T-helper 2 cell (primary cell): ENCODE measurements at places on chromosomes 16 and 17.

DNA sequence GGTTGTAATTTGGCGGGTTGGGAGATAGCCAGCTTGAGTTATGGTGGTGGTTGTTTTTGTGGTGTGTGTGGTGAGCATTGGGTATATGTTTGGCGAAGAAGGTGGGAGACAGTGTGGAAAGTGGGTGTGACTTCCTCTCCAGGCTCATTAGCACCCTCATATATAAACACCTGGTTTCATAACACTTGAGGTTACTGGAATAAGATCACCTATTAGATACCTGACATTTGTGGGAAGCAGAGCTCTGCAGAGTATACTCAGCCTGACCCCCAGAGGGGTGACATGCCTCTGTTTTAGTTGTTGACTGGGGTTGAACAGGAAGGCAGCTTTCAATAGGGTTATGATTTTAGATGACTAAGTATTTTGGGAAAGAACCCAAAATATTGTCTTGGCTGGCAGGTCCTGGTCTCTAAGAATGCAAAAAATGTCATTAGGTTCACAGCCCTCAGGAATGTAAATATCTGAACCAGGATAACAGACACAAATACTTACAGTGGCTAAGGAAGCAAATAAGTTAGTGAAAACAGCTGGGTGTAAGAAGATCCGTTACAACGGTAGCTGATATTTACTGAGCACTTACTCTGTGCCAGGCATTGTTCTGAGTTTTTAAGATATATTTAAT, 18.3 kb upstream of the EFCAB13 start:
- DNase-seq = peak; percentile 2

- no peak for DNase-seq
Measured at GRCh38 chr17:55291114-55291507, 26.4 kb downstream of the HLF start.

DNA sequence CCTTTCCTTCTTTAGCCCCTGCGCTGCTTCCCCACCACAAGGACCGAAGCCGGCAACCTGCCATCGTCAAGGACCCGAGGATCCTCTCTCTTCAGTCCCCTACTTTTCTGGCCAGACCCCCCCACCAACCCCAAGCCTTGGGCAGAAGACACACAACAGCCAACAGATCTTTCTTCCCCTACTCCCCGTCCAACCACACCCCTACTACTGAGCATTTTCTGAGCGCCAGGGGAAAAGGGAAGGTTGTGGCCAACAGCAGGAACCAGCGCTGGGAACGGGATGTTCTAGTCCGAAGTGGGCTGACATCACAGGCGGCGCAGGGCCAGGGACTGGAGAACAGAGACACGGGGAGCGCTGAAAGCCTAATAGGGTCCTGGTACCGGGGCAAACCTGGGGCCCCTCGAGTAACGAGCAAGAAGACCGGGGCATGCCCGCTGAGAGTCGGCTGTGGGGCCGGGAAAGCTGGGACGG, 528 bp downstream of the PER1 start:
- DNase-seq = no peak

GRCh38 chr16:20879175-20880040, 20.8 kb downstream of the DCUN1D3 start:
- no peak for DNase-seq

DNA sequence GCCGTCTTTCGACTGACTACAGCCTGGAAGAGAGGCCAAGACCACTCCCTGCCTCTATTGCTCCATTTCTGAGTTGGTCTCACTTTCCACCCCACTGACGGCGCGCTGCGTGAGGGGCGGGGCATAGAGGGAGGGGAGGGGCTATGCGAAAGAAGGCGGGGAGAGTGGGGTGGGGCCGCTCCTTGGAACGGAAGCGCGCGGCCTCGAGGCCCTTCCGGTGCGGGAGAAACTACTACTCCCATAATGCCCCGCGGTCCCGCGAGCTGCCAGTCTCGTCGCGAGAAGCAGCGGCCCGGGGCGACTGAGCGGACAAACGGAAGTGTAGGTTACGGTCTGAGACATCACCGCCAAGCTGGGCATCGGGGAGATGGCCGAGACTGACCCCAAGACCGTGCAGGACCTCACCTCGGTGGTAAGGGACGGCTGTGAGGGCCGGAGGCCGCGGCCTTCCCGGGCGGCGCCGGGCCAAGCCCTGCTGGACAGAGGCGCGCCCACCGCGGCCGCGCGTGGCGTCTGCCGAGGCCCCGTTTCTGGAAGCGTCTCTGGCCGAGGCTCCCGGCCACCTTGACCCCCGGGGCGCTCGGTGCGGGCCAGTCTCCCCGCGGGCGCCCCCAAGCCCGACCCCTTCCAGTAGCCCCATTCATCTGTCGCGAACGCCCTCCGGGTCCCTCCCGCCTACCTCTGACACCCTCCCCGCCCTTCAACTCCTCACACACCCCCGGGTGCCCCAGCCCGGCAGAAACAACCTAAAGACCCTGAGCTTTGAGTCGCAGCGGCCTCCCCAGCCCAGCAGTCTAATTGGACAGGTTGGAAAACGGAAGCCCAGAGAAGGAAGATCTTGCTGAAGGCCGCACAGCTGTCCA, at the start of gene HSBP1:
TSS of gene HSBP1 (plus strand) at position 269 of the 863 bp plus-strand sequence. CDS start at position 368, 99 bp downstream.
- DNase-seq = peak; percentile 91

GRCh38 chr17:10738521-10739258, 8.9 kb upstream of the TMEM220 start:
- DNase-seq = no peak

DNA sequence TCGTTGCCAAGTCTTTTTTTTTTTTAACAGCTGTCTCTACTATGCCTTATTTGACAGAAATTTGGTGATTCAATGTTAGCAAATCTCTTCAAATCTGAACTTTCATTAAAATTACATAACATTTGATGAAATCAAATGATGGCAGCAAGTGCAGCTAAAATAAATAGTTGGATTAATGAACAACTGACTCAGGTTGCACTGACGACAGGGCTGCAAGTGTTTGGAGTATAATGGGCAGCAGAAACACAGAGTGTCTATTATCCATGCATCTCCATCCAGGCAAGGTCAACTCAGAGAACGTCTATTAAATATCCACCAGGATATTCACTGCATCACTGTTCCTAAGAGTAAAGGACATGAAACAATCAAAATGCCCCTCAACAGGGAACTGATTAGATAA, 109.8 kb downstream of the SLC39A11 start:
- no peak for DNase-seq

- no peak for DNase-seq
Measured at GRCh38 chr17:42797067-42798007, 1.2 kb downstream of the COA3 start.

DNA sequence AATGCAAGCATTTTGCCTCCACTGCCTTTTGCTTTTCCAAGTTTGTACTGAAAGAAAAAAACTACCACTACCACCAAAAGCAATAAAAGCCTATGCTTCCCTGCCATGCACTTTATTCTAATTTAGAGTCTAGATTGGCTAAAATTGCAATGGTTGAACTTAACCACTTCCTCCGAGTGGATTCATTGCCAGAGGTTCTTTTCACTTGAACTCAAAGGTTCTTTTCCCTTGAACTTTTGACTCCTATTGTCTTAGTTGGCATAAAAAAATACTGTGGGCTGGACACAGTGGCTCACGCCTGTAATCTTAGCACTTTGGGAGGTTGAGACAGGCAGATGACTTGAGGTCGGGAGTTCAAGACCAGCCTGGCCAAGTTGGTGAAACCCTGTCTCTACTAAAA, 319.8 kb upstream of the GOT2 start:
- DNase-seq = no peak

- no peak for DNase-seq
Measured at GRCh38 chr17:10471858-10472257, 2.5 kb upstream of the MYH4 start.

DNA sequence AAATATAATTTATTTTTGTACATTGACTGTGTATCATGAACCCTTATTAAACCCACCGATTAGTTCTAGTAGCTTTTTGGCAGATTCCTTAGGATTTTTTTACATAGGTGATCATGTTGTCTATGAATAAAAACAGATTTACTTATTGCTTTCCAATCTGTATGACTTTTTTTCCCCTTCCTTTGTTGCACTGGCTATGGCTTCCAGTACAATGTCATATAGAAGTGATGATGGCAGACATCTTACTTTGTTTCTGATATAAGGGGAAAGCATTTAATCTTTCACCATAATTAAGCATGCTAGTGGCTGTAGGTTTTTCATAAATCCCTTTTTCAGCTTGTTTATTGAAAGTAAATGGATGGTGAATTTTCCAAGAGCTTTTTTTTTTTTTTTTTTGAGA, 28.9 kb upstream of the NACA2 start:
- DNase-seq = no peak

DNA sequence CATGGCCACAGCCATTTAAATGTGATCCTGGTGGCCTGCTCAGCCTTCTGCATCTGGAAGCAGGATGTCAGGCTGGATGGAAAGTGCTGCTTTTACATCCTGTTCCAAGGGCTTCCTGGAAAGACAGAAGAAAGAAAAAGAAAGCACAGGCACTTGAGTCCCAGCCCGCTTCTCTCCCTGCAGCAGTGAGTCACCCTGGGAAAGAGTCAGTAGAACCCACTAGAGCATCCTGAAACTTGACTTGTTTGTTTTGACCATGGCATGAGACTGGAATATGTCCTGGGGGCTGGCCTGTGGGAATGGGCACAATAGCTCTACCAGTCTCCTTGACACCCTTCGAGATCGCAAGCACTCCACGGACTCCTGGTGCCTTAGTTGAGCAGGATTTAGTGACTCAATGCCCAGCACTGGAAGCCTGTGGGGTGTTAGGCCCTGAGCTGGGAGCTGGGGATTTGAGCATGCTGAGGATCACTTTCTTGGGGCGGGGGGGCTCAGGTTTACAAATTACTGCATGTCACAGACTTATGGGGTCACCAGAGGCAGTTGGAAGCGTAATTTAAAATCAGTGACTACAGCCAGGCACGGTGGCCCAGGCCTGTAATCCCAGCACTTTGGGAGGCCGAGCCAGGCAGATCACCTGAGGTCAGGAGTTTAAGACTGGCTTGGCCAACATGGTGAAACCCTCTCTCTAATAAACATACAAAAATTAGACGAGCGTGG, 22.1 kb upstream of the GNA13 start:
- no peak for DNase-seq

- no peak for DNase-seq
Measured at GRCh38 chr17:34730816-34731215, 151.4 kb downstream of the TMEM132E start.

DNA sequence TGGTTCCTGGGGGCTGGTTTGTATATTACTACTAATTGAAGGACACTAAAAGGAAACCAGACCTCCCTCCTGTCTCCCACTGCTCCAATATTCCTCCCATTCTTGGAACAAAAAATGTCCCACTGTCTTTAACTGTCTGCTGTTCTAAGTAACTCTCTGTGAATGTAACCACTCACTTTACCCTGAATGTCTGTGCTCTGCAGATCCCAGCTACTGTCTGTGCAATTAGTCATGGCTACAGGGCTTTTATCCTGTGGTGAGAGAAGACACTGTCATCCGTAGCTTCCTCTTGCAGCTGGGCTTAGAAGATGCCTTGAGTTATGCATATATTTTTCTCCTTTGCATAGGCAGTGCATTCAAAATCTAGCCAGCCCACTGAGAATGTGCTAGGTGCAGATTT, 853.8 kb downstream of the CDH8 start:
- DNase-seq = no peak

GRCh38 chr16:10093576-10093975, 88.7 kb downstream of the GRIN2A start:
- DNase-seq = no peak

GRCh38 chr16:16144416-16144815, 78.9 kb downstream of the ABCC6 start:
- no peak for DNase-seq

DNA sequence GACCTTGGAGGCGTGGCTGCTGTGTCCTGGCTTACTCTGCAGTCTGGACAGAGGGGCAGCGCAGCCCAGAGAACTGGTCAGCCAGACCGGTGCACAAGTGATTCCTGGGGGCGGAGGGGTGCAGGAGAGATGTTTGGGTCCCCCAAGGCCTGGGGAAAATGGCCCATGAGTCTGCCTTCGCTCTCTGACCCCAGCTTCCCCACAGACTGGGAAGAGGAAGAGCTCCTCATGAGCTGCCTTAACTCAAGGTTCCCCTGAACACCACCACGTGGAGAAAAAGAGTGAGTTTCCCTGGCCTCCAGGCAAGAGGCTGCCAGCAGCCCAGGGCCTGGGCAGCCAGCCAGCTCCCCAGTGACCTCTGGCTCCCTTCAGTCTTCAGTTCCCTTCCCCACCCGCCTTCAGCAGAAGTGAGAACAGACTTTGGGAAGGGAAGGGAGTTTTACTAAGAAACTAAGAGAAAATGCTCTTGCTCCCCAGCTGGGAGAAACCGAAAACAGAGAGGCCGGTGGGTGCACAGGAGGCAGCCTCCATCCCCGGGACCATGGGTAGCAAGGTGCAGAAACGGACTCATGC, 2.0 kb upstream of the C17orf99 start:
- DNase-seq = no peak

GRCh38 chr17:47946929-47947397, 5.6 kb downstream of the PNPO start:
- DNase-seq = peak; percentile 67

DNA sequence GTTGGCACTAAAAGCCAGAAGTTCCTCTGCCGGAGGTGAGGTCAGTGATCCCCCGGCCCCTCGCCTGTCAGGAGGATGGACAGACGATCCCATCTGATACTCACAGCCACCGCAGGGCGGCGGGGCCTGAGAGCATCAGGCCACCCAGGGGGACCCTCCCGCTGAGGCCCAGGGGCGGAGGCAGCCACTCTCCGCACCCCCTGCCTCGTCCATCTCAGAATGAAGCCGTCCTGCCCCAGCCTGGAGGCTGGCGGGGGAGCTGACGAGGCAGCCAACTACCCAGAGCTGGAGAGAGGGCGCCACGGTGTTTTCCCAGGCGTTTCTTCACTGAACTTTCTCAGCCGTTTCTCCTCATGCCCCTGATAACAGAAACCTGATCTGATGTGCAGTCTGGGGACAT, 22.6 kb downstream of the TPSD1 start:
- no peak for DNase-seq

DNA sequence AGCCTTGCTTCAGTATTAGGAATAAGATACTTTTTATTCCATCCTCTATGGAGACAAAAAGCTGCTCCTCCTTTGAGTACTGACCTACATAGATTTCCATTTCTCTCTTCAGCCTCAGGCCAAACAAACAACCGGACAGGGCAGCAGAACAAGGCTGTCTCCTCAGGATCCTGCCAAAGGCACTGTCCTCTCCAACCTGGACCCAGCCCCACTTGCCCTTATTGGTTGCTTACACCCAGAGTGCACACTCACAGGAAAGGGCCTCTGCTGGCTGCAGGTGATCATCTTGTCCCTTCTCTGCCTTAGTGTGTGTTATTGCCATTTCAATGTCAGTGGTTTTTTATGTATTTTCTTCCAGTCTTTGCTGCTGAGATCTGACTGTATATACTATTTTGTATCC, 26.6 kb downstream of the LIG3 start:
- no peak for DNase-seq
